Naive B cell (primary cell): ENCODE measurements at places on chromosomes 12 and 14.

- DNase-seq: no peak
Measured at GRCh38 chr12:125461831-125462230, 396.6 kb downstream of the AACS start.

DNA sequence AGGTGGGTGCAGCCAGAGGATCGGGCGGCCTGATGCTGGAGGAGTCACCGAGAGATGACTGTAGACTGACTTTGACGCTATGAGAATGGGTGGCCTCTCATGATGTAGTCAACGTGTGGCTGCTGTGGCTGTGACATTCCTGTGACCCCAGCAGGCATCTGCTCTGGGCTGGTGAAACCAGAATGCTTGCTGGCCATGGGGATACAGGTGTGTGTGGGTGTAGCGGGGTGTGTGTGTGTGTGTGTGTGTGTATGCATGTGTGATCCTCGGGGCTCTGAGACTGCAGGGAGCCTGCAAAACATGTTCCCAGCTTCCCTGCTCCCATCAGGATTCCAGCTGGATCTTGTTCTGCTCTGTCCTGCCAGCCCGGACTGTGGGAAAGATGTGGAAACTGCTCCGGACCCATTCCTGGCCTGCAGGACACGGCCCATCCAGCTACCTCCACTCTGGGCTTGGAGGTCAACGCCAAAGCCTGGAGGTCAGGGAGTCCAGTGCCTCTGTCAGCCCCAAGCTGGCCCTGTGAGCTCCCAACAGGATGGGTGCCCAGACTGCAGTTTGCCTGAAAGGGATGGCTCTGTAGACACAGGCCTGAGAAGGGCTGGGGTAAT, 18.8 kb upstream of the HHIPL1 start:
- no peak for DNase-seq

DNA sequence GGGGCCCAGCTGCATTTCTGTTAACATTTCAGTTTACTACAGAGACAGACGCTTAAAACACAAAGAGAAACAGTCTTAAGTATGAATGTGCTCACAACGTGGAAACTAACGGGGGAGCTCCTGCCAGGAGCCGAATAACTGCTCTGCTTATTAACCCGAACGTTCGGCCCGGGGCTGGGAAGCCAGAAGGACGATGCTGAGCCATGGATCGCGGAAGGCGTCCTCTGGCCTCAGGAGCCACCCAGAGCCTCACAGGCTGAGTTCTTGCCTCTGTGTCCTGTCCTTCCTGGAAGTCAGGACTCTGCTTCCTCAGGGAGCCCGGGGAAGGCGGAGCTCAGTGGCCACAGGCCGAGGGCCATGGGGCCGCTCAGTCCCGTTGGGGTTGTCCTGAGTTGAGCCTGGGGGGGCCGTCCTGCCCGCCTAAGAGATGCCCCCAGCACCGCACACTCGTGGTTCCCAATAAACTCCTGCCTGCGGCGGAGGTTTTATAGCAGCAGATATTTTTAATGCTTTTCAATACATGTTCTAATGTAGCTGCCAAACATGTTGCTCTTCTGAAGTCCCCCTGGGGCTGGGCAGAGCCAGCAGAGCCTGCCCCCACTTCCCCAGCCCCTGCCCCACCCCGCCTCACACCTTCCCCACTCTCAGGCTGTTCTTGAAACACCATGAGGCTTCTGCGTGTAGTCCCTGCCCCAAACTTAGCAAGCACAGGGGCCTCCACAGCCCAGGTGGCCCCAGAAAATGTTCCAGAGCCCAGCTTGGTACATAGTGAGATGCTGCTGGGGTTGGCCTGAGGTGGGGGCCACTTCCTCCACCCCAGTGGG, 3.4 kb upstream of the TEX22 start:
- no peak for DNase-seq

DNA sequence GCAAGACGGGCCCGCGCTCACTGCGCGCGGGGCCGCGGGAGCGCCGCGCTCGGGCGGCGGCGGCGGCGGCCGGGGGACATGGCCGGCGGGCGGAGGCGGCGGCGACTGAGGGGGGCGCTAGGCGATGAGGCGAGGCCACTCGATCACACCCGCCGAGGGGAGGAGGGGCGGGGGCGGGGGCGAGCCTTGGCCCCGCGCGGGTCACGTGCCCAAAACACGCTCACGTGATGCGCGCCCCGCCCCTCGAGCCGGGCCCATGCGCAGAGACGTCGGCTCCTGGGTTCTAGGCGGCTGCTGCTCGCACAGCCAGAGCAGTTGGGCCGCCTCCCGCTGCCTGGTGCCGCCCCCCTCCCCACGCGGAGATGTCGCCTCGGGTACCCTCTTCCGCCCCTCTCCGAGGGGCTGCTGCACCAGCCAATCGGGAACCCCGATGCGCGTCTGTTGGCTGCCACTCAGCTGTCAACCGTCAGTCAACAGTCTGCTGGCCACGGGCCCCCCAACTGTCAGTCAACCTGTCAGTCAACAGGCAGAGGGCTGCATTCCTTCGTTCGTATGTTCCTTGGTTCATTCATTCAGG, at the start of gene SPPL3:
SPPL3 (minus strand) TSS at position 162 of the 577 bp plus-strand sequence. CDS start 491 bp downstream, outside the sequence.
- DNase-seq: peak; percentile 87

DNA sequence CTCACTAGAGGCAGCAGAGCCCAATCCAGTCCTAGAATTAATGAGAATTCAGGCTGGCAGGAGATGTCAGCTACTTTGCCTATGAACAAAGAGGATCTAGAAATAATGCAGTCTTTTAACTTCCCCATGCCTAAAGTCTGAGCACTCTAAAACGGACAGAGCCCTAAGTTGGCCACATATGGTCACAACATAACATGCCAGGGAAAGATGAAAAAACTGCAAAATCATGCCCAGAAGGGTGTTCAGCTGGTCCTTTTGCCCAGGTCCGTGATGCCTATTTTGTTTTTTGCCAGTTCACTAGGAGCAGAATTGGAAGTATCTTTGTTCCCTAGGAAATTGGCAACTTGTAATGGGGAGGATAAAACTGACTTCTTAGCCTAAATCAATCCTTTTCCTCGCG, 20.3 kb upstream of the LMNTD1 start:
- DNase-seq: no peak

GRCh38 chr14:52948836-52949235, 2.0 kb downstream of the FERMT2 start:
- no peak for DNase-seq

DNA sequence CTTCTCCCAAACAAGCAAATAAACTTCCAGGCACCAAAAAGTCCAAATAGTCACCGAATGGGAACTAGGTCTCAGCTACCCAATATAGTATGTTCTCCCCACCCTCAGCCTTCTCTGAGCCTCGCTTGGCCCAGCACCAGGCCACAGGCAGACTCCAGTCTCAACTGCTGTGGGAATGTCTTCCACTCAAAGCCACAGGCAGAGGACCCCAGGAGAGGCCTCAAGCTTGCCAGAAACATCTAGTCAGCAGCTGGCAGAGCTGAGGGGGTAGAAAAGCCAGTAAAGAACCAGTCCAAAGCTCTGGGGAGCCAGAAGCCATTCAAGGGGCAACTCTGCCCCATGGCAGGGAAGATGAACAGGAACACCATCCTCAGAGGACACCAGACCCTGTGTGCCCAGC, 41.8 kb downstream of the FMNL3 start:
- DNase-seq: no peak

GRCh38 chr12:56932867-56933266, 1.3 kb downstream of the SDR9C7 start:
- no peak for DNase-seq

DNA sequence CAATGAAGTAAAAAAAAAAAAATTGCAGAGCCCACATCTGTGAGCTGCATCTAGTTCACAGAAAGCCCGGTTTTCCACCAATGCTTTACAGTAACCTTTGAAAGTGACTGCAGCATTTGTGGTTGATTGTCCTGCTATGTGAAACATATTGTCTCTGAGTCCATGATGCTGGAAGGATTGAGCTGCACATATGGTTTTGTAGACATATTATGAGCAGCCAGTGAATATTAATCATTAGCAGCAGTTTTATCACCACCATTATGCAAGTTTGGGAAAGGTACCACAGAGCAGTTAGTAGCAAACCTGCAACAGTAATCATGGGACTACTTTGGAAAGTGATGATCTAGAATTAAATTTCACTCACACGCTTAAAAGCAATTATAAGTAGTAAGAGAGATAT, 151.5 kb upstream of the PRICKLE1 start:
- no peak for DNase-seq

DNA sequence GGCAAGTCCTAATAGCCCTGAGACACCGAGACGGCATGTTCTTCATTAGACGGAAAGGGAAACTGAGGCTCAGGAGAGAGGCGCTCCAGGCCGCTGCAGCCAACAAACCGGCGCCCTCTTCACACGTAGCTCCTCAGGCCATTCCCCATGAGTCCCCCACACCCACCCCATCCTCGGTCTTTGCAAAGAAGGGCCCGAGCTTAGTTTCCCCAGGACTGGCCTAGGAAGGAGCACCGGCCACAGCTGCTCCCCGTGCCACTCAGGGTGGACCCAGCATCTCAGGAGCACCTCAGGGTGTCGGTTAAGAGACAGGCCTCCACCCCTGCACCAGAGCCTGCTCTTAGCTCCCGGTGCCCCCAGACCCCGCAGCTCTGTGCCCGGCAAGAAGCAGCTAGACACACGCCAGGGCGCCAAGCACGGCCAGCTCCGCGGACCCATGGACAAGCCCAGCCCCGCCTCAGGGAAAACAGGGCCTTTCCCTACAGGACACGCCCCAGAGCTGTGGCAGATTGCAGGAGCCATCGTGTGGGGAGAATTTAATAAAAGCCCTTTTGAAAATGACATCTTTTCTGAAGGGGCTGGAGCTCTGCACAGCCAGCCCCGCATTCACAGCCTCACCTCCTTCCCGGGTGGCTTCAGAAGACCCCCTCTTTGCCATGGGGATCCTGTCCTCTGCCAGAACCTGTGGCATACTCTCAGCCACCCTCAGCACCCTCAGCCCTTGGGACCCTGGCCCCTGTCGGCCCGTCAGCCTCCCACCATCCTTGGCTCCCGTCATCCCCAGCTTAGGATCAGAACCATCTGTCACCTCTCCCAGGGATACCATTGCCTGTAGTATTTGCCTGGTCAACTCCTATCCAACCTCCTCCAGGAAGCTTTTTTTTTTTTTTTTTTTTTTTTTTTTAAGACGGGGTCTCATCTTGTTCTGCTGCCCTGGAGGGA, 59.7 kb downstream of the LGMN start:
- DNase-seq: no peak

GRCh38 chr14:36502558-36503508, 17.2 kb downstream of the NKX2-1 start:
- no peak for DNase-seq

DNA sequence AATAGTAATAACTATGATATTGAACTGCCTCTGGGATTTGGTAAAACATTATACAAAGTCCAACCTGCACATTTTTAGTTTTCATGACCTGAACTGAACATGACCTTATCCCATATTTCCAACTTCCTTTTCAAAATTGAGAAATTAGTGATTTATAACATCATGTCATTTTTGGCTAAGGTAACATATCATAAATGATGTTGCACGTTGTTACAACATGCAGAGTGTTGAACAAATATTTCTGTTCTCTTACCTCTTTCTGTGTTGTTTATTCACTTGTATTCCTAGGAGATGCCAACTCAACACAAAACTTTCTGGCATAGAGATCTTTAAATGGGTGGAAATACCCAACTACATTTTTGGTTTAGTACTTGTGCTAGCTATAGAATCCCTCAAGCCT, 496.0 kb downstream of the SLC6A15 start:
- no peak for DNase-seq

DNA sequence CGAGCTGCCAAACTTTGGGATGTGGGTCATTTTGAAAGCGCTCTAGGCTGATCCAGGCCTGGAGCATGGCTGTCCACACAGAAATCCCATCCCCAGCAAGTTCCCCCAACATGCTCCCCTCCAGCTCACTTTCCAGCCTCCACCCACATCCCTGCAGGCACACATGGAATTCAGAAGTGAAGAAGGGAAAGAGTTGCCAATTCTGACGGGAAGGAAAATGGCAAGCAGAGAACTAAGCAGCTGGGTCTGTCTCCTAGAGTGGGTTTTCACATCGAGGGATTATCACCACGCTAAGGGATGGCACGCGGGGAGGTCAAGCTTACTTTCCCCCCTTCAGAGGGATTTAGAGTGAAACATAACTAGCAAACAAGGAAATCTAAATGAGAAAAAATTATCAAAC, 142.3 kb downstream of the RIMBP2 start:
- no peak for DNase-seq
